ENCODE measurements at places on chromosomes 5 and 9.

GRCh38 chr5:32531885-32532520 is 53.4 kb upstream of the SUB1 start:
- DNase-seq, result peak; percentile 17

- peak; percentile 40 for DNase-seq
Observed at GRCh38 chr9:132235894-132236661, 74.2 kb downstream of the NTNG2 start.

- DNase-seq, result no peak
Observed at GRCh38 chr5:142910128-142910527, 140.0 kb downstream of the ARHGAP26 start.

DNA sequence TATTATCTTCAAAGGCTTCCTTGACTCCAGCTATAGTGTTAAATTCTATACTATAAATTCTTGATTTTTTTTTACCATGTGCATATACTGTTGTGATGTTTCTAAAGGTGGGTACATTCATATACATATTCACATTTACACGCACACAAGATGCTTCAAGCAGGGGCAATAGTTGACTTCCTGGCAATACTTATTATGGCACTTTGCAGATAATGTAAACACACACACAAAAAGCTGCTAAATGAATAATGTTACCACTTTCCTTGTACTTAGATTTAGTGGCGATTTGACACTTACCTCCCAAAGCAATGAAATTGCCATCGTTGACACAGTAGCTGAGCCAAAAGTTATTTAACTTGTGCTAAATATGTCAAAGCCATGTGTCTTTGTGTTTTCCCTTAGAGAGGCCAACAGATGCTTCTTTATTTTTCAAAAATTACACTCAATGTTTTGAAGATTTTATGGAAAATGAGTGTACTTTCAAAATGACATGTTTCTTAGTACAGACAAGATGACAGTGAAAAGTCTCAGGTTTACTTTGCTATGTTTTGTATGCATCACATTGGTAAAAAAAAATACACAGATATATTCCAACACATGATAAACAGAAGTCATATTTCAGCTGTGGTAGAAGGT is 12.2 kb upstream of the ERAP2 start:
- no peak for DNase-seq

DNA sequence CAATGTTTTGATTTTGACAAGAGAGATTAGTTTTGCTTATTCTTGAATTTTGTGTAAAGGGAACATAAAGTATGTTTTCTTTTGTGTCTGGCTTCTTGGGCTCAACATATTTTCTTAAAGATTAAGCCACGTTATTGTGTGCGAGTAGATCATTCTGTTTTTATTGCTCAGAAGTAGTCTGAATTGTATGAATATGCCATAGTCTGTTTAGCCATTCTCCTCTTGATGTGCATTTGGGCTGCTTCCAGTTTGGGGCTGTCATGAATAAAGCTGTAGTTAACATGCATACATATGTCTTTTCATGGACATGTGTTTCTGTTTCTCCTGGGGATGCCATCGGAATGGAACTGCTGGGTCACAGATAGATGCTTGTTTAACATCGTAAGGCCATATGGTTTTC is 198.9 kb downstream of the FANCC start:
- no peak for DNase-seq

- DNase-seq, result no peak
Observed at GRCh38 chr9:3330792-3331420, 194.9 kb downstream of the RFX3 start.

DNA sequence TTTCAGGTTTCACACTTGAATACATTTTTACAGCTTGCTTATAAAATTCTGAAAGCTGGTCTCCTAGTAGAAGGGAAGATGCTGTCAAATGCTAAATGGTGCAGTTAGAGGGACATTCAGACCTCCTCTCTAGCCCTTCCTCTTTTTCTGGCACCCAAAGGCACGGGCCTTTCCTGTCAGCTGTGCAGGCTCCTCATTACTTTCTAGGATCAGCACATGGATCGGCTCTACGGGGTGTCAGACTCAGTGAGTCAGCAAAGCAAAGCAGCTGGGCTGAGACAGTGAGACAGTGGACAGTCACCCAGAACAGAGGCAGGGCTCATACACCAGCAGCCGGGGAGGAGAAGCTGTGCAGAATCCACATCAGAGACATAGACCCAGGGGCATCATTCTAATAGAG is 80.0 kb upstream of the TNC start:
- DNase-seq, result peak; percentile 22

- DNase-seq, result no peak
Observed at GRCh38 chr9:93648181-93648580, 71.8 kb downstream of the PHF2 start.

DNA sequence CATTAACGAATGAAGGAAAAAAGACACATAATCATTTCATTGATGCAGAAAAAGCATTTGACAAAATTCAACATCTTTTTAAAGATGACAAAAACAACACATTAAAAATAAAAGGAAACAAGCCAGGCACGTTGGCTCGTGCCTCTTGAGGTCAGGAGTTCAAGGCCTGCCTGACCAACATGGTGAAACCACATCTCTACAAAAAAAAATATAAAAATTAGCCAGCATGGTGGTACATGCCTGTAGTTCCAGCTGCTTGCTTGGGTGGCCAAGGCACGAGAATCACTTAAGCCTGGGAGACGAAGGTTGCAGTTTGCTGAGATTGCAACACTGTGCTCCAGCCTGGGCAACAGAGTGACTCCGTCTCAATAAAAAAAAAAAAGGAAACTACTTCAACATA is 77.0 kb downstream of the ERCC6L2 start:
- DNase-seq, result no peak

Data from amniotic stem cell (primary cell).